ENCODE measurements at places on chromosomes 3 and 15. TPM values are rescaled to one million over a fixed set of nuclear protein-coding genes. Genes with fewer than 3 reads are reported as not detected.

Gene SMAD6
- polyA plus RNA-seq = 25.5 TPM

Gene SSUH2
- 5.7 TPM for polyA plus RNA-seq

DNA sequence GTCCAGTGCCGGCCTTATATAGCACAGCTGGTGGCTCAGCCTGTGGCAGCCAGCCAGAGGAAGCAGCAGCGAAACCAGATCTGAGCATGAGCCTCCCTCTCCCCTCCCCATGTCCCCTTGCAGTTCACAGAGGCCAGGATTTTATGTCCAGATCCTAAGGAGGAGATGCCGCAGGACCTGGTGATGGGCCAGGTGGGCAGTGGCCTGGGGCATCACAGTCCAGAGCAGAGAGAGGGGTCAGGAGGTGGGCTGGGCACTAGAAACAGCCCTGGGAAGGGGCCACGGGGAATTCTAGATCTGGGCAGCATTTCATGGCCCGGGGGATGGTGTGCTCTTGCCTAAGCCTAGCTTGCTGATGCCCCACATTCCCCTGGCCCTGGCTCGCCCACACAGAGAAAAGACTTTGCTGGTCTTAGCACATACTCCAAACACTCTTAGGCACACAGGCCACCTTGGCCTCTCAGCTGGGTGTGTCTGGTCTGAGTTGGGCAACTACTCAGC lies 259 bp upstream of the CILP start:
- peak; percentile 56 for DNase-seq

DNA sequence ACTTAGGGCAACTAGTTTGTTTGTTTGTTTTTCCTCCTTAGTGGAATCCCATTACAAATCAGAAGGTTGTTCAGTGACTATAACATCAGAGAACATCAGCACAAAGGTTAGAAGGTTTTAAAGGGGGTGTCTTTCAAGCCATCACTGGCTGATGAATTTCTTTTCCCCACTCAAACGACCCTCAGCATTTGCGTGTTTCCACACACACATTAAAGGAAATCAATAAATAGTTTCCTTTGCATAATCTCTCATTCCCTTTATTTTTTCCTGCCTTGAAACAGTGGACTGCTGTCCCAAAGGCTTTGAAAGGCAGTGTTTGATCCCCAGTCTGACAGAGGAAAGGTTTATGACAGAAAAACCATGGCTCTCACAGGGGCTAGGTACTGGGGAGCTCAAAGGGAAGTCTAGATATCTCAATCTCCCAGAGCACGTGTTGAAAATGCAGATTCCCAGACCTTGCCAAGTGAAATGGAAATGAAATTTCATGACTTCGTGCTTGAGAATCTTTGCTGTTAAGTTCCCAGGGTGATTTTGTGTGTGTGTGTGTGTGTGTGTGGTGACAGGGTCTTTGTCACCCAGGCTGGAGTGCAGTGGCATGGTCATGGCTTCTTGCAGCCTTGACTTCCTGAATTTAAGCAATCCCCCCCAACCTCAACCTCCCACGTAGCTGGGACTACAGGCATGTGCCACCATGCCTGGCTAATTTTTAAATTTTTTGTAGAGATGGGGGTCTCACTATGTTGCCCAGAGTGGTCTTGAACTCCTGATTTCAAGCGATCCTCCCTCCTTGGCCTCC lies 2.2 kb upstream of the INTS14 start:
- no peak for DNase-seq

- no peak for DNase-seq
These were observed 8.6 kb downstream of the RGMA start for GRCh38 chr15:93080451-93080850.

GRCh38 chr3:11593318-11594034 lies 50.2 kb downstream of the VGLL4 start:
- no peak for DNase-seq

DNA sequence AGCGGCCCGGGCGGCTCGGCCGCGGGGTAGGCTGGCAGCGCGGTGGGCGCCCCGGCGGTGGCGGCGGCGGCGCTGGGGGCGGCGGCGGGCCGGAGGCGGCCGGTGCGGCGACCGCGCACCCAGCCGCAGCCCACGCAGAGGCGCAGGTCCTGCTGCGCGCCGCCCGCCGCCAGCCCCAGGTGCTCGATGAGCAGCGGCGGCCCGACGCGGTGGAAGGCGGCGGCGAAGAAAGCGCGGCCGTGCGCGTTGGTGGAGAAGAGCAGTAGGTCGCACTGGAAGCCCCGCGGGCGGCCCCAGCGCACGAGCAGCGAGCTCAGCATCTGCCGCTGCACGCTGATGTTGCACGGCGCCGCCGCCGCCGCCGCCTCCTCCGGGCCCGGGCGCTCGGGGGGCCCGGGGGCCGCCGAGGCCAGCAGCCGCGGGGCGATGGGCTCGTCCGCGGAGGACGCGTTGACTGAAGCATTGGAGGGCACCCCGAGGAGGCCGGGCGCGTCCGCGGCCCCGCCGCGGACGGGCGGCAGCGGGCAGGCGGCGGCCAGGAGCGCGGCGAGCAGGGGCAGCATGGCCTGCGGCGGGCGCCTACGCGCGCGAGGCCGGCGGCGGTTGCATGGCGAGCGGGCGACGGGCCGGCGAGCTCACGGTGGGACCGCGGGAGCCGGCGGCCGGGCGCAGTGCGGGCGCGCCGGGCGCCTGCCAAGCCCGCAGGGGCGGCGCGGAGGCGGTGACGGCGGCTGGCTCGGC lies 452 bp downstream of the TMEM158 start:
- no peak for DNase-seq

Measured in left renal pelvis (tissue), 4 donors.